ENCODE measurements at places on chromosomes 1 and 21.

DNA sequence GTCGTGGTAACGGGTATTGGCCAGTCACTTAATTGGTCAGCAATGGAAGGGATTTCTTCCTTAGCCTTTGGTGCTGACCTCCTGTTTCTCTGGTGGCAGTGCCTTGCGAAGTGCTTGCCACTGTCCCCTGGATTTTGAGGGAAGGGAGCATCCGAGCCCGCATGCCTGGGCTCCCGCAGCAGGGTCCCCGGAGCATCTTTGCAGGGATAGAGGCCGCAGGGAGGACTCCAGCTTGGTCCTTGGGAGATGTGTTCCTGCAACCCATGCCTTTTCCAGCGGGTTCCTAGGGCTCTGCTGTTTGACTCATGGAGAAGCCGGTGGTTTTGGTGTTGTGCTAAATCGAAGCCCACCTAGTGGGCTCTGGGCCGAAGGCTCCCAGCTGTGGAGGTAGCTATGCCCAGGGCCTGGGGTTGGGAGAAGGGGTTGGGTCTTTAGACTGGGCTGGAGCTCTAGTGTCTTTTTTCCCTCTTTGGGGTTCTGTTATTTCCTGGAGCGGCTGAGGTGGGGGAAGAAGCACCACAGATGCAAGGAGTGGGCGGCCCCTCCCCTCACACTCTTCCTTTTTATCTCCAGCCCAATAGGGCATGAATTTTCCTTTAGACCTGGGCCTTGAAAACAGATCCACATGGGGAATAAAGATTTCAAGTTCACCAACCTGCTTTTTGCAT lies 39.0 kb downstream of the PIK3CD start:
- no peak for DNase-seq

DNA sequence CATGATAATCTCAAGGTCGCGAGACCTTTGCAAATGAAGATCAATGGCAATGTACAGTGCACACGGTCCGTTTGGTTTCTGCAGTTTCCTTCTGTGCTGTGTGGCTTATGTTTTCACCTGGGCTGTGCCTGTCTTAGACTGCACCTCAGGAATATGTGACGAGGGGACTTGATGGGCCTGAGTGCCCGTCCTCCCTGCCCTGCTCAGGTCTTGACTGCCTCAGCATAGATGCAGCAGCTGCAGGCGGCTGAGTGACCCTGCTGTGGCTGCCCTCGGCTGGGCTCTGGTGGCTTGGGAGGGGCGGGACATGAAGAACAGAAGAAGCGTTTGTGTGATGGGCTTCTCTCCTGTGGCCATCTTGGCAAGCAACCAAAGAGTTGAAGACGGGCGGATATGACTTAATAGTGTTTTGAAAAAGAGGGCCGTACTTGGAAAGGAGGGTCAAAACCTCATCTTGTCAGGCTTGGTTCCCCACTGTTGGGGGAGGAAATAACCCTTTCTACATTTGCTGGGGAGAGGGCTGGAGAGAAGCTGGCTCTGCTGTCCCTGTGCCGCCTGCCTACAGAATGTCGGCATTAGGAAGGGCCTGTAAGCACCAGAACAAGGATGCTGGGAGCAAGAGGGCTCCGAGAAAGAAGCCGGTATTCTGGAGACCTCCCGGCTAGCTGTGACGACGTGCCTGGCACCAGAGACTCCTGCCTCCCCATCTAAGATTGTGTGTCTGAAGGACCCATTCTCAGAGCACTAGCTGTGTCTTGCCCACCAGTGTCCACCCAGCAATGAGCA lies 7.1 kb downstream of the MYBPHL start:
- DNase-seq, result no peak

DNA sequence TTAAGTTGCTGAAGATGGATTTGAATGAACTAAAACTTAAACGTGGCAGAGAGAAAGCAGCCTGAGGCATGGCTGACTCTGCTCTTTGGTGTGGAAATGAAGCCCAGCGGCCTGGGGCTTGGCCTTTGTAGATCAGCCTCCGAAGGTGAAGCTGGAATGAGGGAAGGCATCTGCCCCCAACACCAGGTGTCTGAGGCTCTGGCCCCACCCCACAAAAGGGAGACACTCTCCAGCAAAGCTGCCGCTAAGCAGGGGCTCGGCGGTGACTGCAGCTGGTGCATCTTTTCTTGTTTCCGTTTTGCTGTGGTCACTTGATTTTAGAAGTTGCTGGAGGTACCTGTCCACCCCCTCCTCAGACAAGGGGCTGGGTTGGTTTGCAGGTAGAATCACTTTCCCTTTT lies 38.2 kb upstream of the NID1 start:
- DNase-seq, result no peak

- no peak for DNase-seq
Measured at GRCh38 chr1:176878750-176879536, 285.6 kb downstream of the ASTN1 start.

GRCh38 chr21:33075596-33076195 lies 5.8 kb downstream of the OLIG1 start:
- no peak for DNase-seq

DNA sequence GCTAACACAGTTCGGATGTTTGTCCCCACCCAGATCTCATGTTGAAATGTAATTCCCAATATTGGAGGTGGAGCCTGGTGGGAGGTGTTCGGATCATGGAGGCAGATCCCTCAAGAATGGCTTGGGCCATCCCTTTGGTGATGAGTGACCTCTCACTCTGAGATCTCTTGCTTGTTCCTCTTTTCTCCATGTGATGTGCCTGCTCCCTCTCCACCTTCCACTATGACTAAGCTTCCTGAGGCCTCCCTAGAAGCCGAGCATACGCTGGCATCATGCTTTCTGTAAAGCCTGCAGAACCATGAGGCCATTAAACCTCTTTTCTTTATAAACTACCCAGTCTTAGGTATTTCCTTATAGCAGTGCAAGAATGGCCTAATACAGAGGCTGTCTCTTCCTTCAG lies 8.1 kb upstream of the PLA2G5 start:
- DNase-seq, result no peak

- DNase-seq, result no peak
Measured at GRCh38 chr1:100683448-100684349, 35.8 kb upstream of the VCAM1 start.

GRCh38 chr1:79117376-79117775 lies 110.8 kb upstream of the ADGRL4 start:
- DNase-seq, result no peak

GRCh38 chr1:206714331-206715058 lies 29.8 kb downstream of the MAPKAPK2 start:
- DNase-seq, result no peak

GRCh38 chr1:230575886-230576500 lies 66.3 kb upstream of the COG2 start:
- DNase-seq, result no peak

DNA sequence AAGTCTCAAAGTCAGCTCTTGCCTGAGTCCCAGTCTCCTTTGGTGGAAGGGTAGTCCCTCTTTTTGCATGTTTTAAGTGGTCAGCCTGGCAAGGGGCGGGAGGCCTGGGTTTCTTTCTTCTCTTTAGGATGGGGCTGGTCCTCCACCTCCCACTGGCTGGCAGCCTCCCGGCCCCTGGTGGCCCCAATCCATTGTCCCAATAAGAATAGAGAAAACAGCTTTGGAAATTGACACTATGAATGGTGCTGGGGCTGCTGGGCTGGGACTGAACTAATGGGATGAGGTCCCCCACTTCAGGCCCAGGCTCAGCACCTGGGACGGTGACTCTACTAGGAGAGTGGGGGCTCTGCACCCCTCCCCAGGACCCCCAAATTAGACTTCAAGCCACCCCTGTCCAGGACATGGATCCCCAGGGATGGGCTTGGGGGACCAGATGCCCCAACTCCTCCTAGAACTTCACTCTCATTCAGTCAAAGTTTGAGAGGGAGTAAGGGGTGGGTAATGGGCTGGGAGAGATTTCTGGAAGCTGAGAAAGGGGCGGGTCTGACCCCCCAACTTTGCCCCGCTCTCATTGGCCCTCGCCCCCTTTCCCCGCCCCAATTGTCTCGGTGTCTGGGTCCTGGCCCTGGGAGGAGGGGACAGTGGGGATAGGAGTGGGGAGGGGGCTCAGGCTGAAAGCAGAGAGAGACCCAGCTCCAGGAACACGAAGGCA lies 18.2 kb downstream of the SLC27A3 start:
- DNase-seq, result no peak

DNA sequence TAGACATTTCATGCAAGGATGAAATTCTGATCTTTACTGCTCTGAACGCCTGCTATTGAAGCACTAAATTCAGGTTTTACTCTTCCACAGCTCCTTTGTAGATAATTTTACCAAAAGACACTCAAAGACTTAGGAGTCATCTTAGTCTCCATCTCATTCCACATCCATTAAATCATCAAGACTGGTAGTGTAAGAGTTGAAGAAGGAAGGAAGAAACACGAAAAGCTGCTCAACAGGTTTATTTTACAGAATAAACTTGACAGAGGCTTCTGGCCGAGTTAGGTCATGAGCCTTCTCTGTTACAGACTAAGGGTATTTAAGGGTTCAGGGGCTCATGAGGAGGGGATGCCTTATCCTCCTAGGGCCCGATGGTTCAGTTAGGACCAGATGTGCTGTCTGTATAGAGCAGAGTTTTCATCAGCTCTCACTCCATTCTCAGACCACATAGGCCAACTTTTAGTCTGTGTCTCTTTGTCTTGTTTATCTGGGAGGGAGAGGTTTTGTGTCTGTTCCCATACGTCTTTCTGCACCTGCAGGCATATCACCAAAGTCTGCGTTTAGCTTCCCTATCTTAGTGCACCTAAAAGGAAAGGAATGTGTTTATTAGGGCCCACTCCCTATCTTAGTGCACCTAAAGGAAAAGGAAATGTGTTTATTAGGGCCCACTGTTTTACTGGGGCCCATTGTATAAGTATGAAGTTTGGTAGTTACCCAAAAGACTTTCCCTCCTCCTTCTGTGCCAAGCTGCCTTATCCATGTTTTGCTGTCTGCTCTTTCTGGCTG lies 57.4 kb upstream of the RGS18 start:
- DNase-seq, result no peak

- no peak for DNase-seq
Measured at GRCh38 chr1:44785029-44785380, 3.0 kb downstream of the BEST4 start.

DNA sequence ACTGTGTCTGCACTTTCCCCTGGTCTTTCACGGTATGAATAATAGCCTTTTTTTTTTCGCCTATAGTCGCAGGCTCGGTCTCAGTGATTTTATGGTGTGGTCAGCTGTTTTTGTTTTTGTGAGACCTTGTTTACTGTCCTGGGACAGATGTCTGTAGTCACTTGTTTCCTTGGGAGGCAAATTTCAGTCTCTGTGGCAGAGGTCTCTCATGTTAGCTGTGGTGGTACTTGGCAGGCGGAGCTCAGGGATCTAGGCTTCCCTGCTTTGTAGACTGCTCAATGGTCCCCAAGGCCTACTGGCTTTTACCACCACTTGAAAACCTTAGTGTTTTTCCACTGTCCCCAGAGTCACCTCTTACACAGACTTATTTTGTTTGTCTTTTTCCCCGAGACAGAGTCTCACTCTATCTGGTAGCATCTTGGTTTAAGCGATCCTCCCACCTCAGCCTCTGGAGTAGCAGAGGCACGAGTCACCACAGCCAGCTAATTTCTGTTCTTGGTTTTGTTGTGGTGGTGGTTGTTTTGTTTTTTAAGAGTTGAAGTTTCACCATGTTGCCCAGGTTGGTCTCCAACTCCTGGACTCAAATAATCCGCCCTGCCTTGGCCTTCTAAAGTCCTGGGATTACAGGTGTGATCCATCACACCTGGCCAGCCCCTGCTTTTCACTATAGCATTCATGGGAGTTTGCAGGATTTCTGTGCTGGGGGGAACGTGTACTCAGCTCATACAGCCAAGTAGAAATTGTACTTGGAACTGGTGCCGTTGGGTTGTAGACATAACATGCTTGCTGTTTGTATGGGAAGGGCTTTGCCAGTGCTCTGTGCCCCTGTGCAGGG lies 10.3 kb downstream of the RNU1-2 start:
- DNase-seq, result no peak

DNA sequence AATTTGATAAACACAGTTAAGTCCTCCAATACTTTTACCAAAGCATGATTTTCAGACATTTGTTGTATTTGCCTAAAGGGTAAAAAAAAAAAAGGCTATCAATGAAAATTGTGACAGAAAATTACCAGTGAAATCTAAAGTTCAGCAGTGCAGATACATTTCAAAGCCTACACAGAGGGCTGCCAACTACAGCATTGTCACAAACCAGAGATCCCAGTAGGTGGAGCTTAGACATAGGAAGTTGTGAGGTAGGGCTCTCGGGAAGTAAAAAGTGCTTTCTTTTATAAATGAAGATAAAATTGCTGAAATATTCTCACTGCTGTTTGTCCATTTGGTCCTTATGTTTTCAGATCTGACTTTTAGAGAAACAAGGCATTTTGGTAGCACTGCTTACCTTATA lies 123.0 kb downstream of the DYRK1A start:
- DNase-seq, result no peak

- no peak for DNase-seq
Measured at GRCh38 chr1:50989694-50990093, 19.6 kb downstream of the CDKN2C start.

GRCh38 chr1:94658221-94658620 lies 116.7 kb upstream of the F3 start:
- DNase-seq, result no peak

- no peak for DNase-seq
Measured at GRCh38 chr1:92862605-92863004, 30.8 kb downstream of the RPL5 start.

GRCh38 chr1:54996869-54997710 lies 1.6 kb upstream of the BSND start:
- DNase-seq, result peak; percentile 68

DNA sequence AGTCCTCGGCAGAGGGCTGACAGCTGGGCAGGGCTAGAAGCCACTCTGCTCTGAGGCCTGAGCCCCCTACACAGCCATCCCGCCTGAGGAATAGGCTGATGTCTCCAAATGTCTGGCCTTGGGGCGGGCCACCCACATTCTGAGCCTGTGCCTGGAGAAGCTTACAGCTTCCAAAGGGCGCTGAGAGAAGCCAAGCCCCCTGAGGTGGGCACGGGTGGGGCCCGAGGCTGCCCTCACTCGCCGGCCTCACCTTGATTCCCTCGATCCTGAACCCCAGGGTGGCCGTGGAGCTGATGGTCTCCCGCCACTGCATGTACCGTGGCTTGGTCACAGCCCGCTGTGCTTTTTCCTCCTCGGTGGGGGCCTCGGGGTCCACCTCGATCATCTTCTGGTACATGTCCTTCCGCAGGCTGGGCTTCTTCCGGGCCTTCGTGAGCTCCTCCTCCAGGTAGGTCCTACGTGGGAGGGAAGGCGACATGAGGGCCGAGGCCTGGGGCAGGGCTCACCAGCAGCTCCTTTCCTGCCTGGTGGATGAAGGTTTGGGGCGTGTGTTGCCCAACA lies 93.2 kb downstream of the STUM start:
- no peak for DNase-seq

DNA sequence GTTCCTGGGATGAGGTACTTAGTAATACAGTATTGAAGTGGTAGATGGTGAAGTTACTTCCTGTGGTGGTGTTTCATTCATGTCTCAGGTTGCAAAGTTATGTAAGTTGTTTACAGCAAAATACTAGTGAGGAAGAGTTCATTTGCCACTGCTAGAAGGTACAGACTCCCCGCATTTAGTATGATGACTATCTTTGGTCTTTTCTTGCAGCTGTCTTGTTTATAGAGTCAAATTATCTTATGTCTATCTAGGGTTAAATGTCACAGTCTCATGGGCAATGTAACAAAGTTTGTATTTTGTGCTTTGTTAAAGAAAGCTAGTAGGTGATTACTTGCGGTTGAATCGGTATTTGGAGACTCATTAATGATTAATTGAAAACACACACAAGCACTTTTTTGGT lies 50.2 kb downstream of the LRRC8D start:
- no peak for DNase-seq

GRCh38 chr1:30423570-30423969 lies 299.8 kb downstream of the MATN1 start:
- DNase-seq, result no peak
